Naive thymus-derived CD8-positive, alpha-beta T cell (primary cell): ENCODE measurements at places on chromosomes 13 and 19.

- peak; percentile 72 for DNase-seq
These were observed at the start of gene ZNF30 for GRCh38 chr19:34926685-34927375. Gene ZNF30, plus strand, starts transcription at chr19:34926903. Its CDS starts 3,045 bp downstream, at chr19:34929948.

GRCh38 chr19:39970425-39970674 is 615 bp upstream of the PSMC4 start:
- no peak for DNase-seq

GRCh38 chr19:9352505-9352904 is 10.3 kb upstream of the ZNF177 start:
- no peak for DNase-seq

DNA sequence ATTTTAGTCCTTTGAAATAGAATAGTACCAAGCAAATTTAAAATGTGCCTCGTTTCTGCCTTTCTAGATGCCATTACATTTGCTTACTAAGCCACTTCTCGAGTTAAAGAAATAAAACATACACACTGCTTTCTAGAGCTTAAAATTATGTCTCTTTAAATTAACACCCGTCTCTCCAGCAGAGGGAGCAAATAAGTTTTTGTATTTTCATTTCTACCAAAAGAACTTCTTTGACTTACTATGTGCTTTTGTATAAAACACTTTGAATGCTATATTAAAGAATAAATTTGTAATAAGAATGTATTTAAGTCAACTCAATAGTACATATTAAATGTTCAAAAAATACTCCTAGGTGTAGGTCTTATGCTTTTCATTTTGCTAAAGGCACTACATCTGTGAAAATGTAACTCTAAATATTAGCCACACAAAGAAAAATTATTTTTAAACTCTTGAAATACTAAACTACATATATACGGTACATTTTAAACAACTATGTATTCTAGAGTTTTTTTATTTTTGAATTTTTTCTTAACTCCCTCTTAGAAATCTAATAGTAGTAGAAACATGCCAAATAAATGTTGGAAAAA is 269.3 kb upstream of the MIR17HG start:
- no peak for DNase-seq

GRCh38 chr19:3844596-3844995 is 24.2 kb downstream of the ZFR2 start:
- no peak for DNase-seq

- no peak for DNase-seq
These were observed 4.3 kb downstream of the NANOS3 start for GRCh38 chr19:13881251-13881691.

GRCh38 chr13:75364131-75364713 is 117.7 kb downstream of the TBC1D4 start:
- DNase-seq: no peak

- DNase-seq: no peak
These were observed 6.0 kb downstream of the SSC5D start for GRCh38 chr19:55494172-55494761.

GRCh38 chr19:6679139-6679538 is 9.2 kb upstream of the TNFSF14 start:
- no peak for DNase-seq

- no peak for DNase-seq
These were observed 72.3 kb downstream of the C1QTNF9 start for GRCh38 chr13:24381541-24382265.

DNA sequence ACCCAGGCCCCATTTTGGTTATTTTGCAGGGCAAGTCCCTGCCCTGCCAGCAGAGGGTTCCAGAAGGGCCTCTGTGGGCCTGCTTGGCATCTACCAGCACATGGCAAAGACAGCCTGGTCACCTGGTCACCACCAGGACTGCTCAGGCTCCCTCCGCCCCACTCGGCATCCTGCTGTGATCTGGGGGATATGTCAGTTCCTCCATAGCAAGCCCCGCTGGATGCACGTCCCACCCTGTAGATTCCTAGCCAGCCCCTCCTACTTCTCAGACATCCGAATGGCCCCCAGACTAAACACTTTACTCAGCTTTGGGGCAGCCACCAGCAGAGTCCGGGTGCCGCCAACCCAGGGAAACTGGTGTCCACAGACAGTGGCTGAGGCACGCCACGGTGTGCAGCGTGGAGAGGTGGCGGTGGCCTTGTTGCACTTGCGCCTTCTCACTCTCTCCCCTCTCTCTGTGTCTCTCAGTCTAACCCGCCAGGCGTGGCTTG is 31.8 kb upstream of the USE1 start:
- DNase-seq: no peak

DNA sequence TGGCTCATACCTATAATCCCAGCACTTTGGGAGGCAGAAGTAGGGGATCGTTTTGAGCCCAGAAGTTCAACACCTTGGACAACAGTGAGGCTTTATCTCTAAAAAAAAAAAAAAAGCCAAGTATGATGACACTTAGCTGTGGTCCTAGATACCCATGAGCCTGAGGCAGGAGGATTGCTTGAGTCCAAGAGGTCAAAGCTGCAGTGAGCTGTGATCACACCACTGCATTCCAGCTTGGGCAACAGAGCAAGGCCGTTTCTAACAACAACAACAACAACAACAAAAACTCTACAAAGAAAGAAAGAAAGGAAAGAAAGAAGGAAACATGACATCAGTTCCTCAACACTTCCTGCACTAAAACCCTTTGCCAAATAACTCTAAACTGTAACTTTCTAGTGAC is 265.1 kb upstream of the DACH1 start:
- no peak for DNase-seq

DNA sequence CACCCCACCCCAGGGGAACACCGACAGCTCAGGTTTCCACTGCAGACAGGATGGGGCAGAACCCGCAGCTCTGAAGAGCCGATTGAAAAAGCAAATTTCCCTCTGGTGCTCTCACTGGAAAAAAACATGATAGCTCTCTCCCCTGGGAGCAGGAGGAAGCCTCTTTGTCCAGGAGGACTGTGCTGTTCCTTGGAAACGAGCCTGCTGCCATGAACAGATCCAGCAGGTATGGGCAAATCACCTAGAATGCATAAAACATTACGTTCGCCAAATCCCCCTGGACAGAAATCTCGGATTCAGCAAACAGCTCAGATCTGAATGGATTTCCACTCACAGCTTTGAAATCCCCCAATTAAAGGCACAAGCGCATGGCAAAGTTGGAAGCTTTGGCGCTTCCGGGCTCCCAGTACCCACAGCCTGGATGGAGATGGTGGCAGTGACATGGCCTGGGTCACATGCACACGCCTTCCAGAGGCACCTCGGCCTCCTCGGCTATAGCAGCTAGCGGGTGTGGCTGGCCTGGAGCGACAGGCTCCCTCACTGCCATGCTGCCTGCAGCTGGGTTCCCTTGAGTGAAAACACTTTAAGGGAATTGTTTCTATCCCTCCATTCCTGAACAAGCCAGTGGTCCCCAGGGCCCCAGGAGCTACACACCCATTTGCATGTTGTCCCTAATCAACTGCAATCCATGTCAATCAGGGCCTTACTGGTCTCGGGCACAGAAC is 59.1 kb downstream of the CEBPG start:
- DNase-seq: no peak
